ENCODE measurements at places on chromosomes 11 and 22.
A peak's percentile ranks its signal among the peaks of the same experiment; 100 is the strongest.

DNA sequence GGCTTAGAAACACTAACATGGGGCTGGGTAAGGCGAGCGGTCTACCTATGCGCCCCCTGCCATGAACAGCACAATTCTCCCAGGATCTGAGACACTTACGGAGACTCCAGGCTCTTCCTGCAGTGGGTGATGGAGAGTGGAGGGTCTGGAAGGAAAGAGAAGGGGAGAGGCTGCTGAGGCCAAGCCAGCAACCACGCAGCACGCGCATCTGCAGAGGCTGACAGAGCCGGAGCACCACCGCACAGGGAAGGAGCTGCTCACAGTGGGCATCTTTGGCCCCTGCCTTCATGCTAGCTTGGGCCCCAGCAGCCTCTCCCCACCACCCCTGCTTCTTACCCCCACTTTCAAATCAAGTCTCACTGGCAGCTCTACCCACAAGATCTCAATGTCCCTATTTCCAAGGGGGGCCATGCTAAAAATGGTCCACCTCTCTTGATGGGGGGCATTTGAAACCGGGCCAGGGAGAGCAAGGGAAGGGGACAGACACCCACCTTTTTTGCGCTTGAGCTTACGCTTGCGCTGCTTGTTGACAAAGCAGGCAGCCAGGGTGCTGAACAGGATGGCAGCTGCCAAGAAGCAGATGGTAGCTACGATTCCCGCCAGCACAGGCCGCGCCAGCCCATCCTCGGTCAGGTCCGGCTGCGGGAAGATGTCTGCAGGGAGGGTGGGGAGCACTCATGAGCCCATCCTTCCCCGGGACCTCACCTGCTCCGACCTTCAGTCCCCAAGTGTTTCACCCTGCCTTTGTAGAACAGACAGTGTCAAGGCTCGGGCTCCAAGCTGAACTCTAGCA lies 34.5 kb downstream of the IGSF9B start:
- H3K4me3 ChIP-seq = no peak overlapping the region
- no peak overlapping the region for H3K27ac ChIP-seq
- H3K4me1 ChIP-seq = no peaks in the 10 kb centered on the region

DNA sequence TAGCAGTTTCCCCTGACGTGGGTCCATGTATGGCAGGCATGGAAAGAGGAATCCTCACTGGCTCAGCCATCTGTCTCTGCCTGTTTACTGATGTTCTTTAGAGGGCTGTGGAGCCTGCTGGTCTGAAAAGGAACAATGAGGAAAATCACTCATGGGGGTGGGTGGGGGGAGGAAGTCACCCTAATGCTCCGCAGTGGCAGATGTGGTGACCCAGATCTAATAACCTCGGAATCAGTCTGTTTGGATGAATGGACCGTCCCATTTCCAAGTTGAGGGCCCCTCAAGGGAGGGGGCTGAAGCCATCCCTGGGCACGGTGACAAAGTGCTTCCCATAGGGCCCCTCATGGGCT lies 4.4 kb downstream of the BCR start:
- no peak overlapping the region for H3K4me3 ChIP-seq
- H3K27me3 ChIP-seq = no peaks in the 10 kb centered on the region
- no peak overlapping the region for H3K27ac ChIP-seq
- no peaks in the 10 kb centered on the region for H3K36me3 ChIP-seq

DNA sequence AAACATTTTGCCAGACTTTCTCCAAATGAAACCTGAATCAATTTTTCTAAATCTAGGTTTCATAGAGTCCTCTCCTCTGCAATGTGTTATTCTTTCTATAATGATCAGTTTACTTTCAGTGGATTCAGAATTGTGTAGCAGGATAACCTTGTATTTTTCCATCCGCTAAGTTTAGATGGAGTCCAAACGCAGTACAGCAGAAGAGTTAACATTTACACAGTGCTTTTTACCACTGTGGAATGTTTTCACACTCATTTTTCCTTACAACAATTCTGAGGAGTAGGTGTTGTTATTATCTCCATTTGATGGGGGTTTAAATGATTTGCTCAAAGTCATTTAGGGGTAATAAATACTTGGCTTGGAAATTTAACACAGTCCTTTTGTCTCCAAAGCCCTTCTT lies 9.6 kb downstream of the RAG1 start:
- DNase-seq = no peak
- no peaks in the 10 kb centered on the region for H3K27me3 ChIP-seq
- H3K36me3 ChIP-seq = no peaks in the 10 kb centered on the region
- H3K4me3 ChIP-seq = no peak overlapping the region
- no peak overlapping the region for H3K27ac ChIP-seq
- peaks cover 6% of the 10 kb centered on the region for H3K4me1 ChIP-seq

DNA sequence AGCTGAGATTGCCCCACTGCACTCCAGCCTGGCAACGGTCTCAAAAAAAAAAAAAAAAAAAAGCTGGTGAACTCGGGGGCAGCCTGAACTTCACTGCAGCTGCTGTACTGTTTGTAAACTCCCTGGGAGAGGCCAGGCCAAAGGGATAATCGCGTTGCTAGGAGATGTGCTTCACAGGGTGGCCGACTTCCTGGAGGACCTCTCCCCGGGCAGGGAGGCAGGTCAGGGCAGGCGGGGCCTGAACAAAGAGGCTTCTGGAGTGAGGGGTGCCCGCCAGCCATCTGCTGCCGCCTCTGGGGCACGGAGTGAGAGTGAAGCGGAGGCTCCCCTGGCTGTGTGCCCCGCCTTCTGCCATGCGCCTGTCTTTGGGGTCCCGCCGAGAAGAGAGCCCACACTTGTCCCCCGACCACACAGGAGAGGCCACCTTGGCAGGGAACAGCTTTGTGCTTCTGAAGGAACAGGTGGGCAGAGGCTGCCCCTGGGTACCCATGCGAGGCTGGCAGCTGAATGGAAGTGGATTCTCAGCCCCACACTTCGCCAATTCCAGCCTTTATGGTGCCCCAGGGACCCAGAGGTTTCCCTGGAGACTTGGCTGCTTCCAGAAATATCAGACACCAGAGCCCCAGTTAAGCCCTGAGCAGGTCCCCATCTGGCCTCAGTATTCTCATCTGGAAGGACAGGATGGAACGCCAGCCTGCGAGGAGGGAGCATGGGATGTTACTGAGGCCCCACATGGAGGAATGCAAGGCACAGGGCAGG lies 29.6 kb downstream of the TMEM184B start:
- no peak for DNase-seq
- peaks cover 60% of the 10 kb centered on the region for H3K4me1 ChIP-seq
- no peaks in the 10 kb centered on the region for H3K27me3 ChIP-seq
- no peak overlapping the region for H3K4me3 ChIP-seq
- peak overlapping the region; percentile 75 for H3K27ac ChIP-seq
